Left forelimb (tissue), 1 donor: ENCODE measurements at places on chromosomes 5 and 9.

GRCh38 chr5:66814146-66814991, 218.2 kb downstream of the MAST4 start:
- no peak for DNase-seq

DNA sequence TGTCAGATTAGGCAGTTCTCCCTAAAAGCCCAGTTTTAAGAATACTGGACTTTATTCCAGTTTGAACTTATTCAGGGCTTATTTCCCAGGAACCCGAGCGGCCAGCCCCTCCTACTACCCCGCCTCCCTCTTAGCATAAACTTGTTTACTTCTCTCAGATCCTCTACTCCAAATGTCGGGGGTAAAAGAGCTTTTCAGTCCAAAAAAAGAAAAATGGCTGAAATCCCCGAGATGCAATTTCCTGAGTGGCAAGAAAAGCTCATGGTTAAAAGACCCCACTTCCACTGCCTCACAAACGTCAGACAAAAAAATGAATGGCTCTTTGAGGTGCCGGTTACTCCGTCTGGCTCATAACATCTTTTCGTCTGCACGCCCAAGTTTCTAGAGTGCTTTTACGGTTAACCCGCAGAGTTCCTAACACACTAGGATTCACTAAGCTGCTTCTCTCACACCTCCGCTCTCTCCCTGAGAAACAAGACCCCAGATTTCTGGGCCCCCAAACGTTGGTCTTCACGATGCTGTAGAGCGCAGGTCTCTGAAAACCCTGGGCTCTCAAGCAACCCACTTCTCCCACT, 402 bp downstream of the BRD8 start:
- no peak for DNase-seq

- DNase-seq, result no peak
These were observed 65.2 kb downstream of the MCCC2 start for GRCh38 chr5:71652349-71652748.

GRCh38 chr5:143737062-143737461, 74.9 kb upstream of the HMHB1 start:
- no peak for DNase-seq

- DNase-seq, result no peak
These were observed 328 bp downstream of the GRXCR2 start for GRCh38 chr5:145872486-145872885.

DNA sequence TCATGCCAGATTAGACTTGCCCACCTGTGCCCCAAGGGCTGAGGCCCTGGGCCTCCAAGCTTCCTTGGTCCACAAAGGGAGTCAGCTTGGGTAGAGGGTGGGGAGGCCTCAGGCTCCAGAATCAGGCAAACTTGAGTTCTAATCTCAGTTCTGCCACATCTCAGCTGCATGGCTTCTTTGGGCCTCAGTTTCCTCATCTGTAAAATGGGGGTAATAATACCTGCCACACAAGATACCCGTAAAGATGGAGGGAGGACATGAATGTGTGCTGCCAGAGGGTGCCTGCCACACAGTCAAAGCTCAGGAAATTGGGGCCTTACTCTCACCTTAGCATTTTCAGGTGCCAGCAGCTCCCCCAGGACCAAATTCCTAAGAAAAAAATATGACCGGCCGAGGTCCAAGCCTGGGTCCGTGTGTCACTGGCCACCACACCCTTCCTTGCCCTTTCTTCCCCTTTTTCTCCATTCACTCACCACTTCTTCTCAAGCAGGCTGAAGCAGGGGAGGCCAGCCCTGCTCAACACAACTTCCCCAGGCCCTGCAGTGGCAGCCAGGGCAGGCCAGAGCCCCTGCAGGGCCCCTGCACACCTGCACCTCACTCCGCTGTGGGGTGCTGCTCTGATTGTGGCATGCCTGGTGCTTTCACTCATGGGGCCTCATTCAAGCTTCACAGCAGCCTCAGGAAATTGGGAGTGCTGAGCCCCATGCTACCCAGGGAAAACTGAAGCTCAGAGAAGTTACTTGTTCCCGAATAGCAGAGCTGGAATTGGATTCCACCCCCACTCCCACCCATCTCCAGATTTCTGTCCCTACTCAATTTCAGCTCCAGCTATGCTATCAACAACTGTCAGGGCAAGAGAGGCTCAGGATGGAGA, 3.9 kb downstream of the RGS14 start:
- DNase-seq, result no peak

- DNase-seq, result no peak
These were observed 798.8 kb downstream of the CDH9 start for GRCh38 chr5:26239588-26239987.

DNA sequence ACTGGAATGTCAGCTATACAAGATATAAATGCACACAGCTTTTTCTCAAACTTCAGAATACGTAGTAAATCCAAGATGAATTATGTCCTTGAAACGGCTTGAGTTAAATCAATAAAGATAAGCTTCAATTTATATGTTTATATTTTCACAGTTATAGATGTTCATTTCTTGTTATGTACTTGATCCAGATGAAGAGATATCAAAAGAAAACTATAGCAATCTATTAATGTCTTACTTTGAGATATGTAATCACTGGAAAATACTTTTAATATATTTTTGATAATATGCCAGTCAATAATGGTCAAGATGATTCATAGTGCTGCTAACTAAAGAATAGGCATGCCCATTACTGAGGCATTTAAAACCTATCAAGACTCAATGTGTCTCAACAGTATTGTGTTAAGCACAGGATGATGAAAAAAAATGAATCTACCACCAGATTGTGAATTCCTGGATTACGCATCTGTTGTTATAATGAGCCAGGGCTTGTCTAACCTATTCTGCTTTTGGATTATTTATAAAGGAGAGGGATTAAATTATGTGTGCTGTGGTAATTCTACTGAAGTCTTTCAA, 372.6 kb upstream of the PRR16 start:
- DNase-seq, result no peak

- no peak for DNase-seq
These were observed 132.2 kb upstream of the HMHB1 start for GRCh38 chr5:143679777-143680176.

- no peak for DNase-seq
These were observed 26.8 kb downstream of the SMAD5 start for GRCh38 chr5:136159457-136159856.

GRCh38 chr9:81540142-81540710, 149.1 kb downstream of the TLE1 start:
- no peak for DNase-seq

DNA sequence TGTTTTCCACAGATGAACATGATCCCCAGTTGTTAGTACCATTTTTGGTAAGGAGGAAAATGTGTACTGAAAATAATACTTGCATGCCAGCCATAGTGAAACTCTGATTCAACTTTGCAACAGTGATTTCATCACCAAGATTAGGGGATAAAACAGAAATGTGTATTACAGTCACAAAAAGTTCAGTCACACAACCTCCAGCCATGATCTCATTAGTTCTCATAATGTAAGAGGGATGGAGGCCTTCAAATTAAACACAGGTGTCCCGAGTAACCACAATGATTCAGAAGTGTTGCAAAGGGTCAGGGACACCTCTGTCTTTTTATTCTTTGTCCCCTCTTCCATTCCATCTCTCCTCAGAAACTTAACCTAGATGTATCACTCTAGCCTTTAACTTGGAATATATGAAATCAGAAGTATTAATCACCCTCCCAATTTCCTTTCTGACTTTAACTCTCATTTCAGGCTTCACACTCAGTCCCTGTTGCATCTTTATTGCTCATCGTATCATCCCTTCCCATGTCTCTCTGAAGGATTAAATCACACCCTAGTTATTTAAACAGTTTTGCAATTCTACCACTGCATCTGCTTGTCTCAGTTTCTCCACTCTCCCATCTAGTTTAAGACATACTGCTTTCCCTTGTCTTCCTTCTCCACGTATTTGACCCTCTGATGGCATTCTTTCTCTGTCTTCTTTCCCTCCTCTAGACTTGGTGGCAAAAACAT, 291.2 kb downstream of the ADAMTS6 start:
- DNase-seq, result no peak

- no peak for DNase-seq
These were observed 48.8 kb downstream of the FAM81B start for GRCh38 chr5:95439801-95440493.

- no peak for DNase-seq
These were observed 149.1 kb downstream of the NXNL2 start for GRCh38 chr9:88684046-88684445.

- DNase-seq, result no peak
These were observed 10.6 kb downstream of the PRDM6 start for GRCh38 chr5:123099514-123100151.

DNA sequence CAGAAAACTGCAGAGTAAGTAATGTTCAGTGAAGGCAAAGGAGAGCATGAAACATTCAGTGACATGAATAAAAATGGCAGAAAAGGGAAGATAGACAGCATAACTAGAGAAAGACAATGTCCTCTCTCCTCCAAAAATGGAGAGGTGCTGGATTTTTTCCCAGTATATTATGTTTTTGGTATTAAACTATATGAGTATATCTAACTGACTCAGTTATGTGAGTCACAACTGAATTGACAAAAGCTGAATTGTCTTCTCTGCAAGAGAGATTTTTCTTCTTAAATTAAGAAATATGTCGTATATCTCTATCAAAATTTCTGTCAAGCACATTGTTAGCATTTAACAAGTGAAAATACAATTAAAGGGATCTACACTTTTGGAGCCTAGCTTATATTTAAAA, 375.1 kb downstream of the CHSY3 start:
- no peak for DNase-seq

DNA sequence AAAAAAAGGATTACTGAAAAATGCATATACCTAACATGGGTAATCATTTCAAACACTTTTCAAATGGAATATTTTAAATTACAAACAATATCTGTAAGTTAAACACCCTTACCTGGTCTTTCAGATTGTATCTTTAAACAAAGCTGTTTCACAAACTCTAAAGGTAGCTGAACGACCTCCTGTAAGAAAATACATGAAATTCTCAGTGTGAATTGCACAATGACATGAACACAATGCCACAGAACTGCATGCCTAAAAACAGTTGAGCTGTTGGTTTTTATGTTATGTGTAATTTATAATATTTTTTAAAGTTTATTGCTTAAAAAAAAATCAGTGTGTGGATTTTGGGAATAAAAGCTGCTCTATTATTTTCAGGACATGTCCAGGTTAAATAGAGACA, 17.5 kb downstream of the IPPK start:
- no peak for DNase-seq

- no peak for DNase-seq
These were observed 147.1 kb downstream of the ZNF608 start for GRCh38 chr5:124599028-124599973.

DNA sequence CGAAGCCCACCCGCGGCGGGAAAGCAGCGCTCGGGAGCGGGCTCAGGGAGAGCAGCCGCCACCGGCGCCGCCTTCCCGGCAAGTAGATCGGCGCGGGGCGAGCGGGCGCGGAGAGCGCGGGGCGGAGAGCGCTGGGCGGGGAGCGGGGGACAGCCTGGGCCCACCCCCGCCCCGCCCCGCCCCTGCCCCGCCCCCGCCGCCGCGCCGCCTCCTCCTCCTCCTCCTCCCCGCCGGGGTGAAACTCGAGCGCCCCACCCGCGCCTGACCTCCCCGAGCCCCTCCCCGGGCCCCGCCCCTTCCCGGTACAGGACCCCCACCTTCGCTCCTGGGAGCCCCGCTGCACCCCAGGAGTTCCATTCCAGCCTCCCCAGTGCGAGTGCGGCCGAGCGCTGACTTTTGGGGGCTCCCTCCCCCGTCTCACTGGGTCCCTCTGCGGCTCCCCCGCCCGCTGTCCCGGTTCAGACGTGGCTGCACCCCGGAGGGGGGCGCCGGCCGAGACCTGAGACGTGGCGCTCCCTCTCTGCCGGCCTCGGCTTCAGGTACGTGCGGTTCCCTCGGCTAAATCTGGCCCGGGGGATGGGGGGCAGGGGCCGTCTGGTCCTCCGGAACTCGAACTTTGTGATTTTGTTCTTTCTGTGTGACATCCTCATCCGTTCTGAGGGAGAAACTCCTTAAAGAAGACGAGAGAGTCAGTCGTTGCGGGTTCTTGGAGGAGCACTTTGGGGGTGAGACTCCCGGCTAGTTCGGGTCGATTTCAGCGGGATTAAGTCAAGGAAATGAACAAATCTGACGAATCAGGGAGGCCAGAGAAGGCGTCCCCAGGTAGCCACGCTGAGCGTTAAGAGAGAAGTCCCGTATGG, at the start of gene SEMA5A:
Gene SEMA5A, minus strand, starts transcription at position 84 of the 860 bp plus-strand sequence. CDS start 166,129 bp downstream, outside the sequence.
- peak; percentile 90 for DNase-seq

DNA sequence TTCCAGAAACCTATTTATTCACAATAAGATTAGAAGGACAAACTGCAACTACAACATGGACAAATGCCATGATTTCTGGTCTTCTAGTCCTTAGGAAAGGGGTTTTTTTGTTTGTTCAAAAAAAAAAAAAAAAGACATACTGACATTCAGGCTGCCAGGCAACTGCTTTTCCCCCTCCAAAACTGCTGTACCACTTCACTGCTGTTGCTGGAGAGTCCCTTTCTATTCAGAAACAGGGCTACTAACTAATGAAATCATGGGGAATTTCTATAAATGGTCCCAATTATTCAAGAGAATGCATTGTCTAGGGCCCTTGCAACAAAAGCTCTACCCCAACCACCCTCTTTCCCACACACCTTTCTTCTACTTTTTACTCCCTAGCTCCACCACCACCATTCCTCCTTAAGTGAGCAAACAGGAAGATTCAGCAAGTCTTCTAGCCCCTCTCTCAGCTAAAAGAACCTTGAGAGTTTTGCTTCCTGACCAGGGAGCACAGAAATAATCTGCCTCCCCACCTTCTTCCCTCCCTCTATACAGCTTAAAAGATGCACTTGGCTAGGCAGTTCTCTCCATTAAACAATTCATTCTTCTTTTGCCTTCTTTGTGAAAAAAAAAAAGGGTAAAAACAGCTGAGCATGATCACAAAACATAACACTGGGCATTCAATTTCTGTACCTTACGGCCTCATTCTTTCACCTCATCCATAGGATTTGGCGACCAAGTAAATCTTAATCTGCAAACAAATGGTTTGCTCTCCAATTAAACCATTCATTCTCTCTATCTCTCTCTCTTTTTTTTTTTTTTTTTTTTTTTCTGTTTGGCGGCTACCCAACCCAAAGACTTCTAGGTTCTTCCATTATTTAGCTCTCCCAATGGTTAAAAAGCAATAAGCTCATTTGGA, 13.8 kb downstream of the ZNF608 start:
- DNase-seq, result no peak

- no peak for DNase-seq
These were observed 6.7 kb downstream of the NRARP start for GRCh38 chr9:137295238-137295811.

- DNase-seq, result no peak
These were observed 13.5 kb upstream of the KIF27 start for GRCh38 chr9:83934569-83935275.

DNA sequence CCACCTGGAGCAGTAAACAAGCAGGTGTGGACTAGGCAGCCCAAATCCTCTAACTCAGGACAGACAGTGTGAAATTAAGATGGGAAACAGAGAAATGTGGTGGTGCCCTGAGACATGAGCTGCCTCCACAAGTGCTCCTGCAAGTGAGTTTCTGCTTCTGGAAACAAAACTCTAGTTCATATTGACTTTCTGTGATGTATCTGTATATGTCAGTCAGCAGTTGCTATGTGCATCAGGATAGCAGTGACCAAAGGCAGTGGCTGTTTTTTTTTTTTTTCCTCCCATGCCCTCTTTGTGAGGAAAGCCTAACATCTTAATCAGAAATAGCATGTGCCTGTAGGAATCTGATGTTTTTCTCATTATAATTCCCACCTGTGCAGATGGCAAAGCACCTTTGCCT, 318.4 kb upstream of the SEMA6A start:
- no peak for DNase-seq
